SK-MEL-5 (cell line): ENCODE measurements at places on chromosomes 6 and 20. TPM values are rescaled to one million over a fixed set of nuclear protein-coding genes. Genes with fewer than 3 reads are reported as not detected.

GJA10 gene
- total RNA-seq: not detected in 2 replicates

PRICKLE4 gene
- total RNA-seq: not detected in 2 replicates

SLC32A1 gene
- total RNA-seq: not detected in 2 replicates

MDN1 gene
- total RNA-seq: 25.3 and 30.8 TPM in 2 replicates

YTHDF1 gene
- total RNA-seq: 28.7 and 31.8 TPM in 2 replicates

NUS1 gene
- 11.9 and 14.9 TPM in 2 replicates for total RNA-seq

CLPSL2 gene
- total RNA-seq: not detected in 2 replicates

GMPR gene
- 102 and 109 TPM in 2 replicates for total RNA-seq

MYLIP gene
- 62.5 and 72.2 TPM in 2 replicates for total RNA-seq

NOX3 gene
- total RNA-seq: not detected in 2 replicates

MICA gene
- total RNA-seq: 71.5 and 77.4 TPM in 2 replicates
